ENCODE measurements at places on chromosomes 2 and 18. TPM values are rescaled to one million over a fixed set of nuclear protein-coding genes. Genes with fewer than 3 reads are reported as not detected.

NOSTRIN gene
- total RNA-seq, result 118 TPM

CYP1B1 gene
- 37.2 TPM for total RNA-seq

LYPD1 gene
- not detected for total RNA-seq

ANKRD53 gene
- total RNA-seq, result 3.5 TPM

CFAP53 gene
- not detected for total RNA-seq

SALL3 gene
- total RNA-seq, result not detected

TMEM169 gene
- 0.57 TPM for total RNA-seq

HRH4 gene
- total RNA-seq, result 0.68 TPM

EPHA4 gene
- 52.0 TPM for total RNA-seq

SCN3A gene
- total RNA-seq, result 2.6 TPM

SERPINB13 gene
- not detected for total RNA-seq

TMEM182 gene
- total RNA-seq, result 1.7 TPM

NLRC4 gene
- total RNA-seq, result 1.5 TPM

TCF23 gene
- total RNA-seq, result under 0.01 TPM

SERPINE2 gene
- total RNA-seq, result 3.3 TPM

UBXN2A gene
- 17.9 TPM for total RNA-seq

HS1BP3 gene
- 34.9 TPM for total RNA-seq

GRB14 gene
- 4.3 TPM for total RNA-seq

CLHC1 gene
- total RNA-seq, result 5.3 TPM

GDF7 gene
- total RNA-seq, result 0.19 TPM

XDH gene
- not detected for total RNA-seq

KIDINS220 gene
- total RNA-seq, result 93.7 TPM

NETO1 gene
- total RNA-seq, result 0.51 TPM

CD8A gene
- total RNA-seq, result not detected

MYO7B gene
- total RNA-seq, result 0.49 TPM

RAB11FIP5 gene
- 17.4 TPM for total RNA-seq

ANKRD36C gene
- total RNA-seq, result 27.2 TPM

ARHGAP15 gene
- 25.9 TPM for total RNA-seq

SNRPD1 gene
- total RNA-seq, result 5.5 TPM

RIT2 gene
- total RNA-seq, result not detected

SERPINB3 gene
- not detected for total RNA-seq

RESP18 gene
- total RNA-seq, result not detected

GYPC gene
- total RNA-seq, result 91.5 TPM

RUFY4 gene
- 2.4 TPM for total RNA-seq

LOXL3 gene
- total RNA-seq, result 7.3 TPM

SATB2 gene
- 4.6 TPM for total RNA-seq

MC5R gene
- total RNA-seq, result not detected

DPP10 gene
- total RNA-seq, result not detected

EPB41L5 gene
- total RNA-seq, result 19.4 TPM

ALPI gene
- total RNA-seq, result not detected

CDH20 gene
- total RNA-seq, result 1.4 TPM

ATP6V1B1 gene
- not detected for total RNA-seq

ZNF385B gene
- 0.51 TPM for total RNA-seq

MOGAT1 gene
- 2.8 TPM for total RNA-seq

NT5DC4 gene
- total RNA-seq, result not detected

HOXD10 gene
- total RNA-seq, result 0.17 TPM

ESPNL gene
- not detected for total RNA-seq

RBKS gene
- total RNA-seq, result 2.2 TPM

GREB1L gene
- total RNA-seq, result 19.8 TPM

ZNG1B gene
- 23.3 TPM for total RNA-seq

WDR54 gene
- total RNA-seq, result 2.1 TPM

LRRC30 gene
- not detected for total RNA-seq

TSPYL6 gene
- not detected for total RNA-seq

IL36G gene
- total RNA-seq, result not detected

ANTXR1 gene
- 50.0 TPM for total RNA-seq

Data from subcutaneous adipose tissue (tissue), 4 donors.